Activated naive CD4-positive, alpha-beta T cell treated with anti-CD3 and anti-CD28 coated beads for 36 hours (primary cell): ENCODE measurements at places on chromosomes 7 and 10. TPM values are rescaled to one million over a fixed set of nuclear protein-coding genes. Genes with fewer than 3 reads are reported as not detected.

DNA sequence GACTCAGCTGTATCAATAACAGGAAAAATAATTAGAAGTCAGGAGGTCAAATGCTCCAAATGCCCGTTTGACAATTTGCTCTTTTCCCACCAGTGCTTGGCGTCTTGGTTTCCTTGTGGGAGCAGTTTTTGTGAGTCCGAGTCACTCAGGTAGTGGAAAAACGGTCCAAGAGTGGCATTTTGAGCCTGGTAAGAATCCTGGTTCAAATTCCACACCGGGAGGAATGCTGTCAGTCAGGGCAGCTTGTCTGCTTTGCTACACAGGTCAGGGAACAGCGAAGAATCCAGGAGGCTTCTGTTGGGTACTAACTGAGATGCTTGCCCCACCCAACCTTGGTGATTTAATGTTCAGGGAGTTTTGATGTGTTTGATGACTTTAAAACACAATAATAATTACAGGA lies 209.5 kb downstream of the HERPUD2 start:
- H3K4me1 ChIP-seq, result no peaks in the 10 kb centered on the region
- no peak for DNase-seq
- no peak overlapping the region for H3K27ac ChIP-seq
- H3K4me3 ChIP-seq, result no peak overlapping the region
- peaks cover 4% of the 10 kb centered on the region for H3K27me3 ChIP-seq

GRCh38 chr10:97861097-97861750 lies 11.6 kb downstream of the GOLGA7B start:
- H3K4me3 ChIP-seq, result no peak overlapping the region
- peaks cover 9% of the 10 kb centered on the region for H3K4me1 ChIP-seq
- DNase-seq, result no peak
- no peaks in the 10 kb centered on the region for H3K27me3 ChIP-seq
- H3K36me3 ChIP-seq, result no peaks in the 10 kb centered on the region

- H3K27ac ChIP-seq, result no peak overlapping the region
- H3K4me3 ChIP-seq, result no peak overlapping the region
- no peak for DNase-seq
- peaks cover 4% of the 10 kb centered on the region for H3K4me1 ChIP-seq
- H3K27me3 ChIP-seq, result peaks cover 2% of the 10 kb centered on the region
These were observed 107.1 kb downstream of the RAB18 start for GRCh38 chr10:27611236-27611635.

DNA sequence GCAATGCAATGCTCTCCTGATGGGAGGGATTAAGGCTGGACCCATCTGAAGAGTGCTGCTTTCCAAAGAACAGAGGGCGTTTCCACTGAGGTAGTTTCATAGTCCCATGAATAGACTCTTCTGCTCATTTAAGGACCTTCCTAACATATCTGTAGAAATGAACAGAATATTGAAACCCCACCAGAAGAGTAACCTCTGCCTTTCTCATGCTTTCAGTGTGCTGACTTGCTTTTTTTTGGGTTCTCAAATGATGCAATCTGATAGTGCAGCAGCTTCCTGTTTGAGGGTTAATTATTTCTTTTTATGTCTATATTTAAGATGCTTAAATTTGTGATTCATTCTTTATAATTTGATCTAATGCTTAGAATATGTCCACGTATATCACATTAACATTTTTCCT lies 82.2 kb downstream of the GATA3 start:
- H3K4me1 ChIP-seq, result peaks cover 50% of the 10 kb centered on the region
- no peaks in the 10 kb centered on the region for H3K36me3 ChIP-seq
- no peak for DNase-seq
- peak overlapping the region; percentile 53 for H3K4me3 ChIP-seq

GRCh38 chr7:102101926-102102325 lies 184.7 kb upstream of the SH2B2 start:
- H3K4me1 ChIP-seq, result no peaks in the 10 kb centered on the region
- no peak overlapping the region for H3K27ac ChIP-seq
- DNase-seq, result no peak

- H3K27me3 ChIP-seq, result no peaks in the 10 kb centered on the region
- peaks cover 1% of the 10 kb centered on the region for H3K4me1 ChIP-seq
- no peak overlapping the region for H3K4me3 ChIP-seq
These were observed 30.5 kb downstream of the NSUN6 start for GRCh38 chr10:18620856-18621255.

- no peaks in the 10 kb centered on the region for H3K36me3 ChIP-seq
- no peak overlapping the region for H3K4me3 ChIP-seq
- peaks cover 3% of the 10 kb centered on the region for H3K4me1 ChIP-seq
- no peak overlapping the region for H3K27ac ChIP-seq
These were observed 73.3 kb upstream of the NFE2L3 start for GRCh38 chr7:26078437-26079336.

DNA sequence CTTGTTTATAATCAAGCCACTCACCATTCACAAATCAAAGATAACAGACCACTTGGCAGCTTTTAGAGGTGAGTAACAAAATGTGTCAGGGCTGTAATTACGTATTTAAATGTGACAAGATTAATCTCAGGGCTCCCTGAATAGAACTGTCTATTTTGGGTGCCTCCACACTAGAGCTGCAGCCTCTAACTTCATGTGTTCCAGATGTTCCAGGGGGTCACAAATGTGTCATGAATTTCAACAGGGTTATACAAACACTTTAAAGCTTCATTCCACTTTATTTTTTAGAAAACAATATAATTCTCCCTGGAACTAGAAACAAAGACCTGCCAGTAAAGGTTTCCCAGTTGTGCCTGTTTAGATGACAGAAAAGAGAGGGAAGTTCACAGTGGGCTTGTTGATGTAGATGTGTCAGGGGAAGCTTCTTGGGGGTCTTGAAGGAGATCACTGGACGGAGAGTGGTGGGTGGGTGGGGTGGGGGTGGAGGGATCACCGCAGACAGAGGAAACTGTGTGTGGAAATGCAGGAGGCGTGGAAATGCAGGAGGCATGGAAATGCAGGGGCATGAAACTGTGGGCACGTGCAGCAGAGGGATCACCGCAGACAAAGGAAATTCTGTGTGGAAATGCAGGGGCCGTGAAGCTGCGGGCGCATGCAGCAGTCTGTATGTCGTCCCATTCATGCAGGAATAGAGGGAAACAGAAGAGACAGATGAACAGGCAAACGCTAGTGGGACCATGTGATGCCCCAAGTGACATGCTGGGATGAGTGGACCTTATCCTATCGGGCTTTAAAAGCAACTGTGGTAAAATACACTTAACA lies 42.0 kb upstream of the TRIL start:
- peaks cover 4% of the 10 kb centered on the region for H3K27me3 ChIP-seq
- no peak overlapping the region for H3K4me3 ChIP-seq
- no peak for DNase-seq
- H3K4me1 ChIP-seq, result no peaks in the 10 kb centered on the region
- H3K27ac ChIP-seq, result no peak overlapping the region

- no peak overlapping the region for H3K27ac ChIP-seq
- DNase-seq, result no peak
- H3K4me3 ChIP-seq, result no peak overlapping the region
- no peaks in the 10 kb centered on the region for H3K4me1 ChIP-seq
- H3K36me3 ChIP-seq, result no peaks in the 10 kb centered on the region
These were observed 31.0 kb upstream of the ABCB4 start for GRCh38 chr7:87506246-87507180.

DNA sequence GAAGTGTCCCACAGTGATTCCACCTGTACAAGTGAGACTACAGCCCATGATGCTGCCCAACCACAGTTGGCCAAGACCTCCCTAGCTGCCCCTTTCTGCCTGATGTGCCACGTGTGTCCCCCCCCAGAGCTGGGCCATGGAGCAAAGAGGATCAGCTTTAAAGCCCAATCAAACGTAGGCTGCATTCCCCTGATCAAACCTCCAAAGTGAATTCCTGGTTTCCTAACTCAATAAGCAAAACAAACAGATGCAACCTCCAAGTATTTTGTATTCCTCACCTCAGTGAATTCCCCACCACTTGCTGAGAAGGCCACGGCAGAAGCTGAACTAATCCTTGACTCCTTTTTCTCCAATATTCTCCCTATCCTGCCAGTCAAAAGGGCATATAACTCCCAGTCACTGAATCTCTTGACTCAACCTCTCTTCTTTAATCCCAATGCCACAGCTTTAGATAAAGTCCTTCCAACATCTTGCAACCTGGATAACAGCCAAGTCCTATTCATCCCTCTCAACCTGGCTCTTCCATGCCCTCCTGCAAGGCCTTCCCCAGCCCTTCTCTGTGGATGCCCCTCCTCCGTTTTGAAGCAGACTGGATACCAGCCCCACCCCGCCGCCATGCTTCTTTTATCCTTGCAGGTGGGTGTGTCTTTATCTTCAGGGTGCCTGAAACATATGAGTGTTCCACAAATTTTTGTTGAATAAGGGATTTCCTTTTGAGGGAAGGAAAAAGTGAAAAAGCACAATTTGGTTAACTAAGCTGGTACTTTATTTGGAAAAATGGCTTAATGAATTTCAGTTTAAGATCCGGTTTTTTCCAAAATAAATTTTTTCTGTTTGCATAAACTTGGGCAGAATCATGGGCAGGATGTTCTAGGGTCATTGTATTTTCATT lies 285.2 kb upstream of the MKLN1 start:
- H3K4me1 ChIP-seq, result peaks cover 64% of the 10 kb centered on the region
- H3K27me3 ChIP-seq, result no peaks in the 10 kb centered on the region
- H3K36me3 ChIP-seq, result peaks cover 17% of the 10 kb centered on the region
- no peak for DNase-seq
- peak overlapping the region; percentile 21 for H3K27ac ChIP-seq

GRCh38 chr10:1130995-1131790 lies 75.0 kb downstream of the WDR37 start:
- peaks cover 5% of the 10 kb centered on the region for H3K4me1 ChIP-seq
- no peak overlapping the region for H3K27ac ChIP-seq
- H3K36me3 ChIP-seq, result peaks cover 32% of the 10 kb centered on the region

DNA sequence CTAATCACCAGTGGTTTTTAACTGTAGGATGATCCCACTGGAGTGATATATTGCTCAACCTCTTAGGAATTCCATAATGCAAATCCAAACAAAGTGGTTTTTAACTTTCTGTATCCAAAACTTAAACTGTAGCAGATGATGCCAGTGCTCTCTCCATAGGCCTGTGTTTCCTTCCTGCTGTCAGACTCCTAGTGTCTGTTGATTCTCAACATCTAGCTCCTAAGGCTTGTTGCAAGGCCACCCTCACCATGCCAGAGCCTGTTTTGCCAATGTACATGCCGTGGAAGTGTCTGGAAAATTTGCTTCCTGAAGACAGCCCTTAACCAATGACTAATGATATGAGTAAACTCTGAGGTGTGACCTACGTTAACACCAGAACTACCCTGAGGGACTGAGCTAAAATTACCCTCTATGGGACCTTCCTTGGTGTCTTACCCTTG lies 39.3 kb downstream of the C1GALT1 start:
- H3K4me3 ChIP-seq, result no peak overlapping the region
- H3K27me3 ChIP-seq, result no peaks in the 10 kb centered on the region
- peaks cover 25% of the 10 kb centered on the region for H3K36me3 ChIP-seq
- H3K27ac ChIP-seq, result no peak overlapping the region
- peaks cover 38% of the 10 kb centered on the region for H3K4me1 ChIP-seq

GRCh38 chr10:43221419-43222209 lies 45.3 kb downstream of the RASGEF1A start:
- DNase-seq, result peak; percentile 4
- no peak overlapping the region for H3K27ac ChIP-seq
- no peak overlapping the region for H3K4me3 ChIP-seq
- H3K27me3 ChIP-seq, result no peaks in the 10 kb centered on the region
- H3K36me3 ChIP-seq, result no peaks in the 10 kb centered on the region

GRCh38 chr10:56715262-56715661 lies 354.2 kb upstream of the ZWINT start:
- no peaks in the 10 kb centered on the region for H3K36me3 ChIP-seq
- H3K4me3 ChIP-seq, result no peak overlapping the region
- no peak overlapping the region for H3K27ac ChIP-seq

- H3K36me3 ChIP-seq, result no peaks in the 10 kb centered on the region
- H3K4me1 ChIP-seq, result no peaks in the 10 kb centered on the region
- H3K27me3 ChIP-seq, result no peaks in the 10 kb centered on the region
- DNase-seq, result no peak
- H3K27ac ChIP-seq, result no peak overlapping the region
These were observed 69.1 kb downstream of the PRKAG2 start for GRCh38 chr7:151807846-151808245.

- no peak overlapping the region for H3K27ac ChIP-seq
- H3K4me1 ChIP-seq, result no peaks in the 10 kb centered on the region
- H3K27me3 ChIP-seq, result no peaks in the 10 kb centered on the region
These were observed 56.3 kb upstream of the NCAPG2 start for GRCh38 chr7:158760936-158761335.

- H3K4me3 ChIP-seq, result no peak overlapping the region
- no peak overlapping the region for H3K27ac ChIP-seq
- H3K27me3 ChIP-seq, result no peaks in the 10 kb centered on the region
- H3K4me1 ChIP-seq, result peaks cover 2% of the 10 kb centered on the region
- no peak for DNase-seq
These were observed 22.0 kb upstream of the ANKRD2 start for GRCh38 chr10:97550336-97551149.

DNA sequence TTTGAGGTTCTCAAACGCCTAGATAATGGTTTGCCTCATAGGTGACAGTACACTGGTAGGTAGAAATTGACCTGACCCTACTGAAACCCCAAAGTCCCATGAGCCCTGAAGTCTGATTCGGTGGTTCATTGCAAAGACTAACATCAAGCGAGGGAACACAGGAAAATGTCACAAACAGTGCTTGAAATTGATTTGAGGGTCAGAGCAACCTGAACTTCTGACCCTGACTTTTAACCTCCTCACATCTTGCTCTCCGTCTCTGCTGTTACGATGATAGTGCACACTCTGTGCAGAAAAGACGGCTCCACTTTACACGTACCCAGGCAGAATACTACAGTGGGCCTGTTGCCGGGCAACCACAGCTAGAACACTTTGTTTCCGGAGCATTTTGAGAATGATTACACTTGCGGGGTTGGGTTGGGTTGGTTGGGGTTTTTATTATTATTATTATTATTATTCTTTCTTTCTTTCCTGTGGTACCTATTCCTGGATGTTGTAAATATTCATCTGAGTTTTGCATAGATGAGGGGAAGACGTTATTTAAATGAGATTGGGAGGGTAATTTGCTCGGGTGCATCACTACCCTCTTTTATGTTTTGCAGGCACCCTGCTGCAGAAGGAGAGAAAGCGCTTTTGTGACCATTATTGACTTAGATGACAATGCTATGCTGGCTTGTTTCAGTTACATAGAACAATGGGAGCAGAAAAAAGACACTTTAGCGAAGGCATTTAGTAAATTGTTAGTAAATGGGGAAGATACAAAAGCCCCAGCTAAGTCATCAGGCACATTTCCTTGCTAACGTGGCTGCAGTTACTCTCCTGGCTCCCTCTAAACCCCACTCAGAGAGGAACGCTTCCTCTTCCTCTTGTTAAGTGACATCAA lies 438.1 kb upstream of the NRP1 start:
- no peak overlapping the region for H3K27ac ChIP-seq
- no peaks in the 10 kb centered on the region for H3K36me3 ChIP-seq
- peaks cover 5% of the 10 kb centered on the region for H3K4me1 ChIP-seq
- no peaks in the 10 kb centered on the region for H3K27me3 ChIP-seq

GRCh38 chr7:37430171-37430570 lies 18.5 kb downstream of the ELMO1 start:
- H3K27me3 ChIP-seq, result no peaks in the 10 kb centered on the region
- no peak for DNase-seq
- H3K4me1 ChIP-seq, result peaks cover 89% of the 10 kb centered on the region

- peaks cover 6% of the 10 kb centered on the region for H3K27me3 ChIP-seq
- DNase-seq, result no peak
- H3K27ac ChIP-seq, result no peak overlapping the region
- no peaks in the 10 kb centered on the region for H3K36me3 ChIP-seq
- H3K4me1 ChIP-seq, result peaks cover 23% of the 10 kb centered on the region
- no peak overlapping the region for H3K4me3 ChIP-seq
These were observed 138.0 kb downstream of the VIPR2 start for GRCh38 chr7:159006610-159007130.

Gene NFKB2
- 345 TPM for total RNA-seq

Gene PYROXD2
- total RNA-seq, result 5.0 TPM

Gene PON3
- not detected for total RNA-seq

Gene MYH16
- total RNA-seq, result not detected

Gene SNX10
- total RNA-seq, result 17.5 TPM

Gene PON1
- not detected for total RNA-seq

Gene SAMD9
- 3.1 TPM for total RNA-seq

Gene WDFY4
- total RNA-seq, result 0.29 TPM
